ENCODE measurements at places on chromosomes 16 and 17.

- no peak for DNase-seq
These were observed 352.8 kb downstream of the CDH13 start for GRCh38 chr16:82979406-82980111.

DNA sequence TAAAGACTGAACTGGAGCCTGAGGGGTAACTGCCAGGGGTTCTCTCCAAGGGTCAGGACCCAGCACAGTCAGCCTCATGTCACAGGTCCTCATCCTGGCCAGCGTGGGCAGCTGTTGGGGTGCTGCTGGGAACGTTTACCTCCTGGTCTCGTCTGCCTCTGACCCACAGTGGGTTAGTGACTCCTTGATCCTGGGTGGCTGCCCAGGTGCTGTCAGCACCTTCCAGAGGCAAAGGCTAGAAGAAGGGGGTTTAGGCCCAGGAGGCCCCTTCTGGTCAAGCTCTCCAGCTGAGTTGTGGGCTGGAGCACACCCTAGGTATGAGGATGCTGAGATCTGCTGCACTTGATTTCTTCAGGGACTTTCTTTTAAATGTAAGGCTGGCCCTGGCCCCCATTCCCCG is 30.3 kb downstream of the AKAP1 start:
- no peak for DNase-seq

DNA sequence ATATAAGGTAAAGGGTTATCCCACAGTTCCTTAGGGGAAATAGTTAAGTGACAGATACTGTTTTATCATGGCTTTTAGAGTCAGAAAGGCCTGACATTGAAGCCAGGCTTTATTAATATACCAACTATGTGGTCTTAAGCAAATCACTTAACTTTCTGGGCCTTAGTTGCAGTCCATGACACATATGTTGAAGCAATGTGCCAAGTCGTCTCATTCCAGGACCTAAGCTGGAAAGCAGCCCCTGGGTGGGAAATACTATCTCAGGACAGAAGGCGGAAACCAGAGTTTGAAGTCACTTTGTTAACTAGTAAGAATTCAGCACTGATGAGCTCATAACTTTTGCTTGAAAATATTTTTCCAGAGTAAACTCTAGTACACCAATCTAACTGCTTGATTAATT is 80.0 kb downstream of the USP32 start:
- DNase-seq = no peak

DNA sequence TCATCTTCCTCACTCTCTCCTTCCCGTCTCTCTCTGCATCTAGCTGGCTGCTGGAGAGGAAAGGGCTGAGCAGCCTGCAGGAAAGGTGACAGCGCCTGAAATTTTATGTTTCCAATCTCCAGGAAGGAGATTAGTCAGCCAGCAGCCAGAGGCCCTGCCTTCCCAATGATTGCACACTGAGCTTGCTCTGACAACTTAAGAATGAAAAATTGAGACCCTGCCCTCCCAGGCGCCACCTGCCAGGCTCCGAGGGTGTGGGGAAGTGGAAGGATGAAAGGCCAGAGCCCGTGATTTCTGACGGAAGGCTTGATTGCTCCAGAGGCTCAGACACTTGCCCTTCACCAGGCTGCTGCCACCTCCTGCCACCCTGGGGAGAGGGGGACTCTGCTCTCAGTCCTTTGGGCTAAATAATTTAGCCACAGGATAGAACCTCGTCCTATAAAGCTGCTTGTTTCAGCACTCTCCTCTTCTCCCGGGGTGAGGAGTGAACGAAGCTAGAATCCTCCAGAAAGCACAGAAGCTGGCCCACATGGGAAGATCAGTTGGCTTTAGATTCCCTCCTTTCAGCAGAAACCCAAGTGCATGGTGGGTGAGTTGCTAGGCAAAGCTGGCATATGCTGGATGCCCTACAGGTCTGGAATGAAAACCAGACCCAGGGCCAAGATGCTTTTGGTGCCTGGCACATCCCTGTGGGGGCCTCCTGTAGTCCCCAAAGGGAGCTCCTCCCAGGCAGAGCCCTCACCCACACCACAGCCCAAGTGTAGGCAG is 33.5 kb downstream of the GRIN2C start:
- no peak for DNase-seq

DNA sequence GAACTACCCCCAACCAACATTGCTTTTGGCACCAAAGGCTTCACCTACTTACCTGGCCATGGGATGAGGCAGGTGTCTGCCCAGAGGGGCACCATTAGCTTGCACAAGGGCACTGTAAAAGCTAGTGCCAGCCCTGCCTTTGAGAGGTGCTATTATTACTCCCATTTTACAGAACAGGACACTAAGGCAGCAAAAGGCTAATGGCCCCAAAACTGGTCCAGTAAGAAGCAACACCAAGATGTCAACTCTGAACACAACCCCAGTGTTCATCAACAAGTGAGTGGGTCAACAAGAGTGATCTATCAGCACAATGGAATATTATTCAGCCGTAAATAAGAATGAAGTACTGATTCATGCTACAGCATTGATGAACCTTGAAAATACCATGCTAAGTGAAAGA is 7.7 kb upstream of the USP7 start:
- no peak for DNase-seq

DNA sequence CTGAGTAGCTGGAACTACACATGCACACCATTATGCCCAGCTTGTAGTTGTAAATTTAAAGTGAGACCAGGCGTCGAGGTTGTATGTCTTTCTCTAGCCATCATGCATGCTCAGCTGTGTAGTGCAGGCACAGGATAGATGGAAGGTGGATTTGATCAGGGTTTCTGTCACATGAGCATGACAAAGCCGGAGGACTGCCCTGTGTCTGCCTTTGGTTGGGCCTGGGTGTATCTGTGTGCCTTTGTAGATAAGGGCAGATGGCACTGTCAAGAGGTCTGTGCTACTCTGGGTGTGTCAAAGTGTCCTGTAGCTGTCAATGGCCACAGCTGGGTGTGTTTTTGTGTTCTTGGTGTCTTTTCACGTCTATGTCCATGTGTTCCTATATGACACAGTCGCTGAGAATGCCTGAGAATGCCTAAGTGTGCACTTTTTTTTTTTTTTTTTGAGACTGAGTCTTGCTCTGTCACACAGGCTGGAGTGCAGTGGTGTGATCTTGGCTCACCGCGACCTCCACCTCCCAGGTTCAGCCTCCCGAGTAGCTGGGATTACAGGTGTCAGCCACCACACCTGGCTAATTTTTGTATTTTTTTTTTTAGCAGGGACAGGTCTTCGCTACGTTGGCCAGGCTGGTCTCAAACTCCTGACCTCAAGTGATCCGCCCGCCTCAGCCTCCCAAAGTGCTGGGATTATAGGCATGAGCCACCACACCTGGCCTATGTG is 4.1 kb upstream of the NAGS start:
- no peak for DNase-seq

DNA sequence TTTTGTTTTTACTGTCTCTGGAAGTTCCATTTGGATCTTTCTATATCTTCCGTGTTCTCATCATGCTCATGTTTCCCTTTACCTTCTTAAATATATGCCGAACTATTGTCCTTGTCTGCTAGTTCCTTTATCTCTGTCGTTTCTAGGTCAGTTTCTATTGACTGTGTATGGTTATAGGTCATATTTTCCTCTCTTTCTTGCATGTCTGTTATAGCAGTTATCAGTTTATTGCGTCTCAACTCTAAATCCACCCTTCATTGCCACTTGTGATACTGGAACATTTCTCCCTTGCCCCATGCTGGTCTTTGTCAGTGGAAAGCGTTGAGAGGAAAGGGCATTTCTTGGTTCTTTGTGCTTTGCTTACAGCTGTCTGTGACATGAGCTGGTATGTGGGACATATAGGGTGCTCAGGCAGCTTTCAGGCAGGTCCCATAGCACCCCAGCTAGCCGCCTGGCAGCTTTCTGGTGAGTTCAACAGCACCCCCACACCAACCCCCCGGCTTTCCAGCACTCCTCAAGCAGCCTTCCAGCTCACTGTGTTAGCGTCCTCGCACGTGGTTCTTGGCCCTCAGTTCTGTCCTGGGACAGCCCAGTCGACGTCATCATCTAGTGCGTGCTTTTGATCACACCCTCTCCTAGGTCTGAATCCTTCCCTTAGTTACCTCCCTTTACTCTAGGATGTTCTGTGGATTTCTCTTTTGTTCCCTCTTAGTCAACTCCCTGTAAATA is 15.4 kb upstream of the DNASE1 start:
- DNase-seq = no peak

DNA sequence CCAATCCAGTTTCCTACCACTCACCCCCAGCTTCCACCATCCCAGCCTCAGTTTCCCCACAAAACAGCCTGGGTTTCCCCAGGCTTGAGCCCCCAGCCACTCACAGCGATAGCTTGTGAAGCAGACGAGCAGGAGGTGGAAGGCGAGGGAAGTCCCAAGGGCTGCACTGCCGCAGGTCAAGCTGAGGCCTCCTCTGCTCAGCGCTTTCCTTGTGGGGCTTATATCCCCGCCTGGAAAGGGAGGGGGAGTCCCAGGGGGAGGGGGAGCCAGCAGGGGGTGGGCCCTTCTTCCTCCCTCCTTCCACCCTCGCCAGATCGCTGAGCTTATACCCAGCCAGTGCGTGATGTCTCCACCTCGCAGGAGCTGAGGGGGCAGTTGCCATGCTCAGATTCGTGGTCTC is at the start of gene PYY:
TSS of gene PYY (minus strand) at position 195 of the 400 bp plus-strand sequence. CDS start 457 bp downstream, outside the sequence.
- no peak for DNase-seq

DNA sequence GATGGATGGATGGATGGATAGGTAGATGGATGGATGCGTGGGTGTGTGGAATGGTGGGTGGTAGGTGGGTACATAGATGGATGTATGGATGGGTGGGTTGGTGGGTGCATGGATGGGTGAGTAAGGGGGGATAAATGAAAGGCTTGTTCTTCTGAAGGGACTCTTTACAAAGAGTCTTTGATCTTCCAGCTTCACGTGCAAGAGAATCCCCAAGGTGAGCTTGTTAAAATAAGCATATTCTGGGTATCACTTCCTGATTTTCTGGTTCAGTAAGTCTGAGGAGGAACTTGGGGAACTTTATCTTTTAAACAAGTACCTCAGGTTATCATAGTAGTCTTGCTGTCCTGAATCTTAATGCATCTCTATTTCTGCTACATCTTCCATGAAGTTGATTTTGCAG is 639.1 kb downstream of the MAF start:
- DNase-seq = no peak

DNA sequence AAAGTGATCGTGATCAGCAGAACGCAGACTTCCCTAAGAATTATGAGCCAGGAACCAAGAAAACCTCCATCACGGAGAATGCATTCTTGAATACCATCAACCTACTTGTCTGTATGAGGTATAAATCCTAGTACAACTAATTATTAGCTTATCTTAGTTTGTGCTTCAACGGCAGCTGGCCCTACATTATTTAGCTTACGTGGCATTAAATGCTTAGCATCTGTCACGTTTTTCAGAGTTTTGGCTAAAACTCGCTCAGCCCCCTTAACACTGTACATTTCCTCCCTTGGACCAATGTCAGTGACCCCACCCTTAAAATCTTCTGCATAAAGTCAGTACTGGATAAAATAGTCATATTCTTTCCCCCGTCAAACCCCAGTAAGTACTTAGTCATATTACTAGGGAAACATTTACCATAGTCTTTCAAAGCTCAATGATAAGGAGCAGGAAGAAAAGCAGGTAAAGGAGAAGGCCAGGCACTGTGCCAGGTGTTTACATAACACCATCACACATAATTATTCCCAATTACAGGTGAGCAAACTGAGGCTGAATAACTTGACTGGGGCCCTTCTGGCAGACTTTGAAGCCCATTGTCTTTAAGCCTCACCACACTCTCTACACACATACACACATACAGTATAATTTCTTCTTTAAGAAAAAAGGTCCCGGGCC is 16.6 kb upstream of the TXNDC11 start:
- no peak for DNase-seq

DNA sequence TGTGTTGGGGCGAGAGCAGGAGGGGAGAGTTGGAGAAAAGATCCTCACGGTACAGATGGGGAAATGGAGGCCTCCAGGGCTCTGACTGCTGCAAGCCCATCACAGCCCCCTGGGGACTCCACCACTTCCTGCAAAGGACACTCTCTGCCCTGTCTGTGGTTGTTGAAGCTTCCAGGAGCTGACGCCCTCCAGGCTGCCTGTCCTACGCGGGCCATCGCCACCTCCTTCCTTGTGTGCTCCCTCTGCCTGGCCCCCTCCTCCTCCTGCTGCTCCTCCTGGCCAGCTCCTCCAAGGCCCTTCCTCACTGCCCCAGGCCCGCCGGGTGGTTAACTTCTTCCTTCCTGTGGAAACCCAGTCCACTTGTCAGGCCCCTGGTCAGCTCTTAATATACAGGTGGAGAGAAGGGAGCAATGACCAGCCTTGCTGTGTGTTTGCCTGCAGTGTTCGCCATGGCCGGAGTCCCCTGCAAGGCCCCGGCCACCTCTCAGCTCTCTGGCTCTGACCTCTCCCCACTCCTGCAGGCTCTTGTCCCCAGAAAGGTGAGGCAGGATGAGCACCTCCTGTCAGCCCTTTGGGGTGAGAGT is 18.4 kb upstream of the STAC2 start:
- DNase-seq = no peak

GRCh38 chr17:44636562-44636961 is 19.7 kb upstream of the MEIOC start:
- DNase-seq = no peak

- no peak for DNase-seq
These were observed 1.5 kb downstream of the MRPL10 start for GRCh38 chr17:47829870-47830269.

DNA sequence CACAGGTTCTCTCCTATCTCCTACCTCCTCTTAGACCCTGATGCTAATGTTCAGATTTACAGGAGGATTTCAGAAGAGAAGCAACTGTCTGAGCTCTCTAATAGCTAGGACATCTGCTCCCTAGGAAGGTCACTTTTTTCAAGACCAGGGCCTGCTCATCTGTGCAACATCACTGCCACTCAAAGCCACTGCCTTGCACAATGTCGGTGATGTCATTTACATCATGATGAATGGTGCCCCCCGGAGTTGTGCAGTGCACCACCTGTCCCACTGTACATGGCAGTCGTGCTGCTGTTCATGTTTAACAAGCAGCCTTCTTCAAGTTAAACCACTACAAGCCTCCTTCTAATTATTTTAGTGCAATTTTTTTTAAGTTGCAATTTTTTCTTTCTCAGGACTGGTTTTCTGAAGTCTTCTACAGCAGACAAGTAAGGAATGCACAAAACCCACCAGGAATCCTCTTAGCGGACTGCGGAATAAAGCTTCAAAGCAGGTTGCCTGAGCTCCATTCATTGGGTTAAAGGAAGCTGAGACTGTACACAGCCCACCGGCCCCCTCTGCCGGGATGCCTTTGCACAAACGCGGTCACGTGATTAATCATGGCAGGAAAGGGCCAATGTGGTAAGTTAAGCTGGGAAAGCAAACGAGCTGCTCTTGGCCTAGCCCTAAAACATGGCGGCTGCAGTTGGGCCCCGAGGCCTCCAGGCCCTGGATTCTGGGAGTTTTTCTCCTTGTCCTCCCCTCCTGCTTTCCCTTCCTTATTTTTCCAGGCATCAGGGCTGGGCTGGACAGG is 74.1 kb downstream of the MYH11 start:
- no peak for DNase-seq

DNA sequence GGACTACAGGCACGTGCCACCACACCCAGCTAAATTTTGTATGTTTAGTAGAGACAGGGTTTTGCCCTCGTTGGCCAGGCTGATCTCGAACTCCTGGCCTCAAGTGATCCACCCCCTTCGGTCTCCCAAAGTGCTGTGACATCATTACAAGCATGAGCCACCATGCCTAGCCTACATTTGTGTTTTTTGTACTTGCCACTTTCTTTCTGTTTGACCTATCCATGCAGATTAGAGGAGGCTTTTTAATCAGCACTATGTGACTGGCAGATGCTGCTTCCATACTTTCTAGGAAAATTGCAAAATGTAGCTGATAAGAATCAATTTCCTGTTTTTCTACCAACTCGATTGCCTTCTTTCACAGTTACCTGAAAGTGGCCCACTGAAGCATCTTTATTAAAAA is 57.3 kb downstream of the B9D1 start:
- no peak for DNase-seq

- no peak for DNase-seq
These were observed 123.4 kb downstream of the PRKCB start for GRCh38 chr16:23959072-23959751.
